Coronary artery (tissue), 2 donors: ENCODE measurements at places on chromosomes 3 and 15.

DNA sequence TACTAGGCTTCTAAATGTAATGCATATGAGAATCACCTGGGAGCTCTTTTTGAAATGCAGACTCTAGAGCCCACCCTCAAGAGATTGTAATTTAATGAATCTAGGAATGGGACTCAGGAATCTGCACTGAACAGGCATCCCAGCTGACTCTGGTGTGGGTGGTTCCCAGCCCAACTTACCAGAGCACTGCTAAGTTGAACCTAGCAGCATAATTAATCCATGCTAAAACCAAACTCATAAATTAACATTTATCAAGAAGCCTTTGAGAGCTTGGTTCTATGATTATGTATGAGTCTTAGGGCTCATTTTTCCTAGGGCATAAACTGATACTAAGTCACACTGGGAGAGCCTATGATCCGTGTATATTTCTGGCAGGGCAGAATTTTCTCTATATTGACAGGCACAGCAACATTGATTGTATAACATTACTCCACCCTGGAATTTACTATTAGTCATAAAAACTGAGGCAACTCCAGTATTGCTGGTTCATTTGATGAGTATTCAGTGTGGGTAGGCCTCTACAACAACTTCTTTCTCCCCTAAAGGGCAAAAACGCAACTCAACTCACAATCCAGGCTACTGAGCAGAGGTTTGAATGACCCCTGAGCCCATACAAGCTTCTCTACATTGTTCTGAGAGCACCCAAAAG lies 10.7 kb upstream of the CSTA start:
- DNase-seq, result no peak

- DNase-seq, result no peak
These were observed 39.8 kb downstream of the ARHGAP31 start for GRCh38 chr3:119333773-119334509.

GRCh38 chr15:83462953-83463433 lies 15.9 kb downstream of the SH3GL3 start:
- no peak for DNase-seq

GRCh38 chr3:129837065-129837642 lies 56.4 kb downstream of the TMCC1 start:
- DNase-seq, result no peak

GRCh38 chr3:58994746-58995330 lies 55.0 kb downstream of the CFAP20DC start:
- DNase-seq, result no peak

GRCh38 chr3:14630404-14631100 lies 21.0 kb upstream of the CCDC174 start:
- no peak for DNase-seq

DNA sequence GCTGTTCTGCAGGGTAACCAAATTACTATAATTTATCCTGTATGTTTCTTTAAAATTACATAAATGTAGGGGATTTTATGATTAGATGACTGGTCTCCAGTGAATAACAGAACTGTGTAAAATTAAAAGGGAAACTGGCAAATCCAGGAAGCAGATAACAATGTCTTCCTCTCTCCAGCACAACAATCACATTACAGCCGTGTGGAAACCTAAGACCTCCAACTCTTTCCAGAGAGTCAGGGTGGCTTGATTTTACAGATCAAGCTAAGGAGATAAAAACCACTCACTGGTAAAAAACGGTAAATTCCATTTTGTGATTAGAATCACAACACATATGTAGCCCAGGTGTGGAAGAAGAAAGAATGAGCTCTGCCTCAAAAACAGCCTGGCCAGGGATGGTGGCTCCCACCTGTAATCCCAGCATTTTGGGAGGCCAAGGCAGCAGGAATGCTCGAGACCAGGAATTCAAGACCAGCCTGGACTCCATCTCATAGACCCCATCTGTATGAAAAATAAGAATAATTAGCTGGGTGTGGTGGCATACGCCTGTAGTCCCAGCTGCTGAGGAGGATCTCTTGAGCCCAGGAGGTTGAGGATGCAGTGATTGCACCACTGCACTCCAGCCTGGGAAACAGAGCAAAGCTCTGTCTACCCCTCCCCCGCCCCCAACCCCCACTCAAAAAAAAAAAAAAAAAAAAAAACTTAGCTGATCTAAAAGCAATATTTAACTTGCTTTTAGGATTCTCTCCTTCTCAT lies 29.0 kb downstream of the IL17RD start:
- DNase-seq, result no peak

GRCh38 chr15:73440571-73440970 lies 2.4 kb upstream of the REC114 start:
- no peak for DNase-seq

DNA sequence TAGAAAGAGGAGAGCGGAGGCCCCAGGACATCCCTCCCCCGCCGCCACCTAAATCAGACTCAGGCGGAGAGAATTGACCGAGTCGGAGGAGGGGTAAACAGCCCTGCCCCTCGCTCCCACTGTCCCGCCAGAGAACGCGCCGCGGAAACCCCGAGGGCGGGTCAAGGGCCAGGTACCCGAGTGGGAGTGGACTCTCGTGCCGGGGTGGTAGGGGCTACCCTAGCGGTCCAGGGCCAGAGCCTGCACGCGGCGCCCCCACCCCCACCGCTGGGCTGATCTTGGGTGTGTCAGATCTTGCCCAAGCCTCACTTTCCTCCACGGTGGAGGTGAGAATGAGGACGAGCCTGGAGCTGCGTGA lies 19.0 kb downstream of the SPATA12 start:
- no peak for DNase-seq

DNA sequence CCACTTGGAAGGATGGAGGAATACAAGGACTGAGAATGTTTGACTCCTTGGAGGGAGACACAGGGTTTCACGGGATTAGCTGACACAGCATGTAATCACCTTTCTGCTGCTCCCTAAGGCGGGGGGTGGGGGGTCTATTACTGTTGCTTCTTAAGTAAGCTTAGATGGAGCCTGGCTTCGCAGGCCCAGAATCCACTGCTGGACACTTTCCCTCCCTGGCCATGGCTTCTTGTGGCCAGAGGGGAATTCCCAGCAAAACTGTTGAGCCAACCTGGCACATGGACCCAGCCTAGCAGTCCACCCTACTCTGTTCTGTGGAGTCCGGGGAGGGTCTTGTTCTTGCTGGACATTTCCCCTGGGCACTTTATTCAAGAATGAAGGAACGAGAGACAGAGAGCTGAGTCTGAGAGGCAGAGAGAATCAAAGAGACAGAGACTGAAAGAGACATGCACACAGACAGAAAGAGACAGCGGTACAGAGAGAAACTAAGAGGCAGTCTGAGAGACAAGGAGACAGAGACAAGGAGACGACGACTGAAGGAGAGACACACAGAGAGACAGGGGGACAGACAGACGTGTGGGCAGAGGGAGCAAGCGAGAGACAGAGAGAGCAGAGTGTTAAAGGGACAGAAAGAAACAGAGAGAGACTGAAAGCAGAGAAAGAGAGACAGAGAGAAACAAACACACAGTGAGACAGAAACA lies 55.6 kb upstream of the DLG1 start:
- no peak for DNase-seq

DNA sequence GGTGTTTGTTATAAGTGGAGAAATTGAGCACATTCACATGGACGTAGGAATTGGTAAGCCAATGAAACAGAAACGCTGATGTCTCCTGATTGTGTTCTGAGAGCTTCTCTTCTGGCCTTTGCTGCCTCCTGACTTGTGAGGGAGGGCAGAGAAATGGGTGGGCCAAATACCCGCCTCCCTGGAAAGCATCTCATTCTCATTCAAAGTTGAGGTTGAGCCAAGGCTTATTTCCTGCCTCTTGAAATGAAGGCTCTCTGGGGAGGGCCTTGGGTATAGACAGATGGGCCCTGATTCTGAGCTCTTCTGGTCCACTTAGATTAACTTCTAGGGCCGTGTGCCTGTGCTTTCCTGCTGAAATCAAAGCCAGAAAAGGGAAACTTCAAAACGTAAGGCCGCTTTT lies 57.4 kb upstream of the MYZAP start:
- DNase-seq, result no peak

GRCh38 chr15:64333986-64334929 lies 21.7 kb downstream of the CSNK1G1 start:
- DNase-seq, result no peak

GRCh38 chr3:38226273-38226672 lies 39.3 kb upstream of the SLC22A13 start:
- DNase-seq, result no peak
